Fibroblast of pulmonary artery (primary cell): ENCODE measurements at places on chromosomes 6 and 20.

DNA sequence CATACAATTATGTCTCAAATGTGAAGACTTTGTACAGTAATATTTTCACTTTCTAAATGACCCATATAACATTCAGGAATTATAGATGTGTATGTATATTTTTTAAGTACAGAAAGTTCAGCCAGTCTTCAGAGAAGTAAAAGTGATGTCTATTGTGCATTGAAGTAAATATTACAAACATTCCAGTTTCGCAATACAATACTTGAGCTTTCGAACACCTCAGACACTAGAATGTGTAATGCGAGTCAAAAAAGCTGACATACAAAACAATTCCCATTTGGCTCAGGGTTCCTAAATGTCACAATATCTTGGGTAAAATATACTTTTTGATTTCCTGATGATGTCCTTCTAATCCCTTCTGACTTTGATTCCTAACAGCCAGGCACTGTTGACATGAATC lies 101.4 kb downstream of the ZNF217 start:
- DNase-seq: peak; percentile 11

DNA sequence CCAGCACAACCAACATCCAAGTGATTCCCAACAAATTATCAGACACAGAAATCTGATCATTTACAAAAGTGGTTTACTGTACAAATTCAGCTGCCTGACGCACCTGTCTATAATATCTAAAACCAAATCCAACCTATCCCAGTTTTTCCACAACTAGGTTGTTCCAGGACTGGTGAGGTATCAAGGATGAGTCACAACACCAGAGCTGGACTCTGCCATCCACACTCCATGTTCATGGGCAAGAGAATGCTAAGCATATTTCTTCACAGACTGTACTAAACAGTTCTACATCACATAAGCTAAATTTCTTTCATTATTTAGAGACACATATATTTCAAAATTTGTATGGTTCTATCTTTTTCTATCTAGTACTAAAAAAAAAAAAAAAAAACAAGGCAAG lies 141.6 kb downstream of the BTBD9 start:
- no peak for DNase-seq

DNA sequence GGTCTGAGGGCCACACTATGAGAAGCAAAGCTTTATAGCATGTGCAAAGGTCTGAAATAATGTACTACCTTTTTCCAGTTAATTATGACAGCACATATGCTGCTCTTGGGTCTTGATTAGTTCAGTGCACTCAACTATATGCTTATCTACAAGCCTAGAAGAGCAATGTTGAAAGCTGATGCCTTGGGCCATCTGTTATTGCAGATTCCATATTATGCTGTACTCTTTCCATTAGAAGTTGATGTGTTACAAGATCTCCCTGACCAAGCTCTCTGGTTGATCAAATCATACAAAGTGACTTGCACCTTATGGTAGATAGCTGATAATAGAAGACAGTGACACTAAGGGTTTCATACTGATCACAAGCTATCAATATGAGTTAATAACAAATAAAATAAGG lies 327.3 kb downstream of the FRK start:
- DNase-seq: no peak

GRCh38 chr20:18567739-18568091 lies 483 bp downstream of the SMIM26 start:
- no peak for DNase-seq

DNA sequence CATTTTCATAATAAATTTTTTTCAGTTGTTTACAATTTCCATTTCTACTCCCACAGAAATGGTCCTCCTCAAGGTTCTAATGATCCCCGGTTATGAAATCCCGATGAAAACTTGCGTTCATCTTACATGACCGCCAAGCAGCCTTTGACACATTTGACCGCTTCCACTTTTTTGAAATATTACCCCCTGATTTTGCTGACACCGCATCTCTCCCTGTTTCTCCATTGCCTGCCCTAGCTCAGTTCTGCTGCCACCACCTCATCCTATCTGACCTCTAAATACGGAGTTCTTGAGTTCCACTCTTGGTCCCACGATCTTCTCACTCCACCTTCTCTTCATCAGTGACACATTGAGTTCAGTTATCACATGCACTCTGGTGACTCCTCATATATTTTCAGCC lies 74.1 kb downstream of the SLC35B3 start:
- no peak for DNase-seq

DNA sequence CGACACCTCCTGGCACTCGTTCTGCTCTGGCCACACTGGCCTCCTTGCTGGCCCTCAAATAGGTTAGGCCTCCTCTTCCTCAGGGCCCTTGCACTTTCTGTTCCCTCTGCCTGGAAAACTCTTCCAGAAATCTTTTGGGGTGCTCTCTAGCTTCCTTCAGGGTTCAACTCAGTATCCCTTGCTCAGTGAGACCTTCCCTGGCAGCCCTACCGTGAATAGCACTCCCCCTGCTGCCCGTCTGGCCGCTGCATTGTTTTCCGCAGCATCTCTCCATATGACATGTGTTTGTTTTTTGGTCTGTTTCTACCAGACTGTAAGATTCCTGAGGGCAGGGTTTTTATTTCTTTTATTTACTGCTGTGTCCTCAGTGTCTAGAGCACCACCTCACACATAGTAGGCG lies 6.7 kb downstream of the DDX27 start:
- no peak for DNase-seq

DNA sequence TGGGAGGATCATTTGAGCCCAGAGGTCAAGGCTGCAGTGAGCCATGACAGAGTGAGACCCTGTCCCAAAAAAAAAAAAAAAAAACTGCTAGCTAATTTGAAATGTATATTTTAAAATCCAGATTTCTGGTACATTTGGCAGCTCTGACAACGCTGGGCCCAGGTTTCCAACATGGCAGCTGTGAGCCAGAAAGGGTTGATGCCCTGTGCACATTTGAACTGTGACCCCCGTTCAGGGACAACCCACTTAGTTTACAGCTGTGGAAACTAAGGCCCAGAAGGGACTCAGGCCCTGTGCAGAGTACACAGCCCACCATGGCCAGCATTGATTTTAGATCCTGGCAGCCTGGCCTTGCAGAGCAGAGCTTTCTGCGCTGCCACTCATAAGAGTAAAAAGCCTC lies 56.0 kb upstream of the MYL9 start:
- DNase-seq: no peak

DNA sequence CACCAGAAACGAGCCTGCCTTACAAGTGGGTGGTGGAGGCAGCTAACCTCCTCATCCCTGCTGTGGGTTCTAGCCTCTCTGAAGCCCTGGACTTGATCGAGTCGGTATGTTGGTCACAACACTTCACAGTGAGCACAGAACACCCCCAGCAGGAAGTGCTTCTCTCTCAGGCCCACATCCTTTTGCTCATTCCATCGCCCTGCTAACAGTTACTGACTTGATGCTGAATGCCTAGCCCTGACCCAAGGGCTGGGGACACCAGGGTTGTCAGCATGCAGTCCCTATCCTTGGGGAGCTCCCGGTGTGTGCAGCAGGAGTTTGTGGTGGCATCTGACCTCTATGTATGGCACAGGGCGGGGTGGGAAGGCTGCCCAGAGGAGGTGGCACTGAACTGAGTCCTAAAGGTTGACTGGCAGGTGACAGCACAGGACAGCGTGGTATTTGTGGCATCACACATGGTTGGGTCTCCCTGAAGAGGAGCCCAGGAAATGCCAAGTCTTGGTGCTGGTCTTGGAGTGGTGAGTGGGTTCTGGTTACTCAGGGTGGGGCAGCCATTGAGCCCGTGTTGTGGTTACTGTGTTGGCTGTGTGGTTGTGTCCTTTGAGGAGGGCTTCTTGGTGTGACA lies 26.7 kb downstream of the GTSF1L start:
- no peak for DNase-seq

DNA sequence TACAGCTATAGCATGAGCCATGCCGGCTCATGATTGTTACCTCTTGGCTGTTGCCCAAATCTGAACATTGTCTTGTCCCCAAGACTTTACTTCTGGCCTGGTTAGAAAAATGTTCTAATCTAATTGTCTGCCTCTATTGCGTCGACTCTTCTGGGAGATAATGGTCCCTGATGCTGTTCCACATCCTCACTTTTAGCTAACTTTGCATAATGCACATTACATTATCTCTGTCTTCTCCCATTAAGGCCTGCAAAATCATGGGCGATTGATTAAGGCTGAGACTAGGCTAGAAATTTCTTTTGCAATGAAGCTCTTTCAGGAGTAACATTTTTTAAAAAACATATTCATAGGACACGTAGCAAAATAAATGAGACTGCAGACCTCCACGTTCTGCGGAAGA lies 961.0 kb downstream of the KIF16B start:
- no peak for DNase-seq

DNA sequence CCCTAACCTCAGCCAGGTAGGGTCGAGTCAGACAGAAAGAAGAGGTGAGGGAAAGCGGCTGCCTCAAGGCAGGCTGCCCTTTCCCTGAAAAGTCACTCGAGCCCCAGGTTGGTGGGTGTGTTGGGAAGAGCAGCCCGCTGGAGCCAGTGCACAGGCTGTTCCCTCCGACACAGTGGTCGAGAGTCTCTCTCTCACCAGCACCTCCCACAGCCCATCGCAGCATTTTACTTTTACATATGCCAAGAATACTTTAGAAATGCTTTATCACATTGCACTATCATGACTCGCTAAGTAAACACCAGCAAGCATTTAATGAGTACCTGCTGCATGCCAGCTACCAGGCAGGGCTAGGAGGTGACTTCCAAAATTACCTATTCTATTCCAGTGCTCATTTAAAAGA lies 1.7 kb downstream of the PRPH2 start:
- peak; percentile 42 for DNase-seq

DNA sequence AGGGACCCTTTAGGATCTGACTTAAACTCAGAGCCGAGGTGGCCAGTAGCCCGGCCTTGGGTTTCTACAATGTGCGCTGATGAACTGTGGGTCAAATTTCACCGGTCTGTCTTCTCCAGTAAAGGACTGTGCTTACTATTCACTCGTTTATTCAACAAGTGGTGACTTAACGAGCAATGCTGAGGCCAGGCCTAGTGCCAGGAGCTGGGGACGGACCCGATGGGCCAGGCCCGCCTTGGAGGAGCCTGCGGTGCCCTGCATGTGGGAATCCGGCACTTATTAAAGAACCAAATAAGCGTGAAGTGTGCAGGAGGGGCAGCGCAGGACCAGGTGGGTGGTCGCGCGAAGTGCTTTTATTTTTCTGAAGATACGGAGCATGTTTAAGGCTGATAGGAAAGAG lies 24.0 kb downstream of the CTCFL start:
- DNase-seq: no peak

DNA sequence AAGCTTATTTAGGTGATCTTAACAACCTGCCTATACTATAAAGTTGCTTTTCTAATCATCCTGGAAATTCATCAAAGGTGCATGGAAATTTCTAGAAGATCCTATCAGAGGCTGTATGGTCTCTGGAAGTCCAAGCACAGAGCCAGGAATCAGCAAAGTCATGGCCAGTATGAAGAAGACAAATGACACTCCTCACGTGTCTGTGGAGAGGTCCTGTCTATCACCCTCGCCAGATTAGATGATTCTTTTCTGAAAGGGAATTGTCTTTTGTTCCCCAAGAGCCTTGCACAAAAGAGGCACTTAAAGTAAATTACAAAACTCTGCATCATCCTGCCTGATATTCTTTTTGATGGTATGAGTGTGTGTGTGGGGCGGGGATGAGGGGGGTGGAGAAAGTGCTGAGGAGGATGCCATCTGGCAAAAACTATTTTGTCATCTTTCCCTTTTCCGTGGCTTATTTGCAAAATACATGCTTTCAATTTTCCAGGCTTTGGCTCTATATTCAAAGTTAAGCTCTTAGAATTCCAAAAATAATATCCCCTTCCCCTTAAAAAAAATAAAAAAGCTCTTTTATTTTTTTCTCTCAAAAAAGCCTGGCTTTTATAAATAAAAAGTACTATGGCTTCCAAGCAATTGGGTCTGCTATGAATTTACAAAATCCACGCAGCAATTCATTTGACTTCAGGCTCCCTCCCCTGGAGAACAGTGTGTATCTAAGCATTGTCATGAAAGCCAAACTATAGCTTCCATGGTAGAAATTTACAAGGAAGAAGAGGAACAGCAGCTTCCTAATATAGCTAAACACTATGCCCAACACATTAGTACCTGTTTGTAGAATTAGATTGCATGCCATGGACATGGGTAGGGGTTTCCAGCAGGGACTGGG lies 185.2 kb upstream of the ARG1 start:
- no peak for DNase-seq

DNA sequence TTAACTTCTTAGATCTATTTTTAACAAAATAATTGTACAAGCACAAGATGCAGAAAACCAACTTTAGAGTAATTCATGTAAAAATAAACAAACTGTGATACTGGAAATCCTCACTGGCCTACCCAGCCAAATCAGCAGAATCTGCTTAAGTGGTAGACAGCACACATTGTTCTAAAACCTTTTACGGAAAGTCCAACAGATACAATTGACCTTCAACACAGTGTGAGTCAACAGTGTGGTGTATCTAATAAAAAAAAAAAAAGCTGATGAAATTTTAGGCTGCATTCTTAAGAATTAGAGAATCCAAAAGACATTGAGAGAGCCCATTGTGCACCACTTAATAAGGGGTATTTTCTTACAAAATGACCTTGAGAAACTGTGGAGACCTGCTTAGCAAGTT lies 174.5 kb downstream of the COL21A1 start:
- DNase-seq: peak; percentile 86

DNA sequence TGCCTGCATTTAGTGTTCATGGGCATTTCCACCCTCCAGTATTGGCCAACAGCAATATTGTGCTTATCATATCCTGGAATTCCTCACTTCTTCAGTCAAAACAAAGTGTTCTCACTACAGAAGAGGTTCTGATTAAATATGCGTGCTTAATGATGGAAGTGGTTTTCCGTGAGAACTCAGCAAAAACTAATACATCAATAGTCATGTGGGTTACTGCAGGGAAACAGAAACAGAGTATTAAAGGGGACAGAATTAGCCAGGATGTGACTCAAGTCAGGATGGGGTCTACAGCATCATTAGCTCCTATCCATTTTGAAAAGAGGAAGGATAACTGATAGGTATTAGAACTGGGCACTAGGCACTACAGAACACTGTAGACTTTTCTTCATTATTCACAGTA lies 384.6 kb downstream of the CDKAL1 start:
- peak; percentile 25 for DNase-seq

GRCh38 chr20:44187772-44188709 lies 1.1 kb upstream of the JPH2 start:
- DNase-seq: no peak

DNA sequence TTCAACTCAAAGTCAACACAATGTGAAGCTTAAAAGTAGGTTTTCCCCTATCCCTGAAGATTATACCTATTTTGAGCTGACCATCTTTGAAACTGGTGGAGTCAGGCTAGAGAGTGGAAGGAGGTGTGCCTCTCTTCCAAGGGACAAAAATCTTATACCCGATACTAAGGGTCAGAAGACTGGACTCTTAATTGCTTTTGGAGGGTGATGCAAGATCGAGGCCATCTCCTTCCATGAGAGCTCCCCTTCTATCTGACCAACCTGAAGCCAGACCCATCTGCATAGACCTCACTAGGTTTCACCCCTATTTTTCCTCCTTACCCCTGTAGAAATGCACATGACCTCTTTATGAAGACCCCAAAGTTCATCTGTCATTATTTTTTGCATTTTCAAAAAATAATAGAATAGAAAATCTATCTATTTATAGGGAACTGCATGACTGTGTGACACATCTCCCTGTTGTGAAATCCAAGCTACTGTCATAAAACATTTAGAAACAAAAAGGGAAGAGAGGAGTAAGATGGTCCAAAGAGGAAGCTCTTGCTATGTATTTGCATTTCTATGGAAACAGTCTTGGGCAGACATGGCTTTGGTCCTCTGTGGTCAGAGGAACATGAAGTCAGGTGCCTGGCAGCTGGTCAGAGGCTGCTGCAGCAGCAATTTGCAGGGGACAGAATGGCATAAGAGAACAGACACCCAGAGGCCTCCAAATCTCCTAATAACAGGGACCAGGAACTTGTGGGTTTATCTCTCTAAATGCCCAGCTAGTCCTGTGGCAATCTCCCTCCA lies 349.2 kb downstream of the MAFB start:
- no peak for DNase-seq
